ENCODE measurements at places on chromosomes 2 and 18.

DNA sequence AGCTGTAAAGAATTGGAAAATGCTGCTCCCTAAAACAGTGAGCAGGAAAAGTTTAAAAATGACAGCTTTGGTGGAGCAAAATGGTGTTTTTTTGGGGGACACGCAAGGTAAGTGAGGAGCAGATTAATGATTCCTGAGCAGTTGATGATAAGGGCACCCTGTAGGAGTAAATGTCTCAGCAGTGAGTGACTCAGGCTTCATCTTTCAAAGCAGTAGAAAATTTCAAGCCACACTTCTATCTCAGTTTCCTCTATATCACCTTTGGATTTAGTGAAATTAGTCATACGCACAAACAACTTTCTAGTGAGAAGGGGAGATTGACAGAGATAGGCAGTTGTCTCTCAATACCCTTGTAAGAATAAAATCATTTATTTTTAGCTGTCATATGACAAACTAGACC is 709.0 kb upstream of the FAM98A start:
- DNase-seq: no peak

GRCh38 chr2:26911911-26912861 is 58.3 kb upstream of the MAPRE3 start:
- no peak for DNase-seq

DNA sequence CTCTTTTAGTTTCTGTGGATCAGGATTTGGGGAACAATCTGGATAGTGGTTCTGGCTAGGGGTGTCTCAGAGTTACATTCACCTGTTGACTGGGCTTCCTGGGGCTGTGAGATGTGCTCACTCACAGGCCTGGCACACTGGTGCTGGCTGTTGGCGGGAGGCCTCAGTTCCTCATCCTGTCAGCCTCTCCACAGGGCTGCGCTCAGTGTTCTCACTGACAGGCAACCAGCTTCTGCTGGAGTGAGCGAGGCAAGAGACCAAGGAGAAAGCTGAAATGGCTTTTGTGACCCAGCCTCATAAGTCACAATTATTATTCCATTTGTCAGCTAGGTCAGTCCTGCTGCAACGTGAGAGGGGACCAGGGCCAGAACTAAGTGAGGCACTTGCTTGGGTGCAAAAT is 180.6 kb upstream of the GLI2 start:
- no peak for DNase-seq

DNA sequence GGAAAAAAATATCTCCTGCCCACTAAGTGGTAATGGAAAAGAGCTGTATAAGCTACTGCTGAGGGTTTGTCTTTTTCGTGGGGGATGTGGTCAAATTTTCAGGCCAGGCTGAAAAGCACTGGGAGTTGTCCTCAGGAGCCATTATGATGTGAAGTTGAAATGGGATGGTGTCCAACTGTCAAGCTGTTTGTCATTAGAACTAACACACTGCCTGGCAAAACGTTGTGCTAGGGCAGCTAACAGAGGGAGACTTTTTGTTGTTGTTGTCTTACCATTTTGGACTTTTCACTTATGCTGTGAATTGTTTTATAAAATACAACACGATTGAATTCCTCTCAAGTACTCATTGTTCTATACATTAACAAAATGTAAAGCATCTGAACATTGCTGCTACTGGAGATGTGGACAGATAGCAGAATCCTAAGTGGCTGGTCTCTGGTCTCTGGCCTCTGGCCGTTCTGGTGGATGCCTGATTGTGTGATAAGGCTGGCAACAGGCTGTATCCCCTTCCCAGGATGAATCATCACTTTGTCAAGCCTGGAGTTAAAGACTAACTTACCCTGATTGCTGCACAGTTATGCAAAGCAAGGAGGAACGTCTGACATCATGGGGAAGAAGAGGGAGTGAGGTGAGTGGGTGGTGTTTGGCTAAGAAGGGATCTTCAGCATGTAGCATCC is 2.3 kb downstream of the MYO1B start:
- DNase-seq: no peak

- no peak for DNase-seq
Observed at GRCh38 chr2:10738192-10738591, 16.8 kb downstream of the ATP6V1C2 start.

- DNase-seq: no peak
Observed at GRCh38 chr18:76721207-76721996, 101.0 kb upstream of the ZNF236 start.

GRCh38 chr2:158817588-158817987 is 22.5 kb downstream of the DAPL1 start:
- no peak for DNase-seq

DNA sequence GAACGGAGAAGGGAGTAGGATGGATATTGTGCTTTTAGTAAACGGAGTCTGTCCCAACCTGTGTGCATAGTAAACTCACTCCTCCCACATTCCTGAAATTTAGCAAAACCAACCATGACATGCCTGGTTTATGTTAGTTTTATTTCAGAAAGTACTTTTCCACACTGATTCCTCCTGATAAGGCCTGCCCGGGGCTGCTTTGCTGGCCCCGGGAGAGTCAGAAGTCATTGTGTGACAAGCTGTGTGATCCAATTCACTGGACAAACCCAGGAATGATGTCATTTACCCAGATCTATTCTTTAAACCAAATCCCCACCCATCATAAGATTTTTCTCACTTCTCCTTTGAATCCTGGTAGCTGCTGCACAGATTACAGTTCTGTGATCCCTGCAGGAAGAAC is 109.0 kb downstream of the SETBP1 start:
- DNase-seq: no peak

DNA sequence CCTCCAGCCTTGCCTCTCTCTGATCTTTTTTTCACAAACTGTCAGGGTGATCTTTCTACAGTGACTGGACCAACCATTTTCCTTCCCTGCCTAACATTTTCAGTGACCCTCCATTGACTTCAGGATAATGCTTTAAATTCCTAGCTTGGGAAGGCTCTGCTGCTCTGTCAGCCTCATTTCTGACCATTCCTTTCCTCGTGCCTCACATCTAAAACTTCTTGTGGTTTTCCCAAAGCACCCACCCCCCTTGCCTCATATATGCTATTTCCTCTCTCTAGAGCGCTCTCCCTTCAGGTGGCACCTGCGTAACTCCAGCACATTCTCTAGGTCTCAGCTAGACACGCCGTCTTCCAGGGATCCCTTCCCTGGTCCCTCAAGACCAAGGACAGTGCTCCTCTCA is 37.2 kb downstream of the DRC1 start:
- no peak for DNase-seq

GRCh38 chr2:200199005-200199404 is 107.5 kb upstream of the SPATS2L start:
- no peak for DNase-seq

DNA sequence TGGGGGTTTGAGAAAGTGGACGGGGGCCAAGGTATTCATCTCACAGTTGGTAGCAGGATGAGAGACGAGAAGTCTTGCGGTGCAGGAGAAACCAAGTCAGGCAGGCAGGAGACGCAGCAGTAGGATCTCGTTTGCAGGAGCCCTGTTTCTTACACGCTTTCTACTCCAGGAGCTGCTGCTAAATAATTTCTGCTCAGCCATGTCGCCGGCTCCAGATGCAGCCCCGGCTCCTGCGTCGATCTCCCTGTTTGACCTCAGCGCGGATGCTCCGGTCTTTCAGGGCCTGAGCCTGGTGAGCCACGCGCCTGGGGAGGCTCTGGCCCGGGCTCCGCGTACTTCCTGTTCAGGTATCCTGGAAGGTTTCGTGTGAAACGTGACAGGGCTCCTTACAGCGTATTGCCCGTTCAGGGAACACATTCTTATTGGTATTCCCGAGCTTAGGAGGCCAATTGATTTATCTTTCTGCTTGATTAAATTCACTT is 494 bp downstream of the ANKZF1 start:
- DNase-seq: no peak

DNA sequence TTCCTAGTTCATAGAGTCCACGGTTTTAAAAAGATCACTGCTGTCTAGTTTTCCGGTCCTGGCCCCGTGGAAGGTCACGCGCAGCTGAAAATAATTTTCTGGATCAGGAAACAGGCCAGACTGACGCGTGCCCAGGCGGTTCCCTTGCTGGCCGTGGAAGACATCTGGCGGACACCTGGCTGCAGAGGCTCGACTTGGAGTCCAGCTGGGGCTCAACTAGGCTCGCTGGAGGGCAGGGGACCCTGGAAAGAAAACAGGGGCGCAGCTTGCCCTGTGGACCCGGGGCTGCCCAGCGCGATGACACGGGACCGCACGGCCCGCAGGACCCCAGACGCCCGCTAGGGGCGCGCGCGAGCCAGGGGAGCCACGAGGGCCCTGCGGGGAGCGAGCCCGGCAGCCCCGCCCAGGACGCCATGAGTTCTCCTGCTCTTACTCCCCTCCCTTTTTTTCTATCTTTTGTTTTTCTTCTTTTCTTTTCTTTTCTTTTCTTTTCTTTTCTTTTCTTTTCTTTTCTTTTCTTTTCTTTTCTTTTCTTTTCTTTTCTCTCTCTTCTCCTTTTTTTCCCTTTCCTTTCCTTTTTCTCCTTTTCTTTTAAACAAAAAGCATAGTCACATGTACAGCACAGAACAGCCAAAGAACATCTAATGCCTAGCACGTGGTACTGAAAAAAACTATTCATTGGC is 43.2 kb upstream of the UBE2F start:
- no peak for DNase-seq

DNA sequence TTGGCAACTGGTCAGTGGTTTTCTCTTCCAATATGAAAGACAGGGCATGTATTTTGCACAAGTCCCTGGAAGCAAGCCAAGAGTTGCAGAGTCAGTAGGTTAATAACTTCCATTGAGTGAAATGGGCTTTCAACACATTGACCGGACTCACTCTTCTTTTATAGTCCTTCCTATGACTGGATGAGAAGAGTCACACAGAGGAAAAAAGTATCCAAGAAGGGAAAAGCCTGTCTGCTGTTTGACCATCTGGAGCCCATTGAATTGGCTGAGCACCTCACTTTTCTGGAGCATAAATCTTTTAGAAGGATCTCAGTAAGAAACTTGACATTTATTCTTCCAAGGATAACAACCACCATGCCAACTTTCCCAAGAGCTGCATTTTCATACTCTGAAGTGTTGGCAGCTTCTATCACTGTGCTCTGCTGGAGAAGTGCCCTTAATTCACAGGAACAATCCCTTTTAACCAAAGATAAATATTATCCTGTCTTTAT is 45.4 kb downstream of the RASGRP3 start:
- no peak for DNase-seq

DNA sequence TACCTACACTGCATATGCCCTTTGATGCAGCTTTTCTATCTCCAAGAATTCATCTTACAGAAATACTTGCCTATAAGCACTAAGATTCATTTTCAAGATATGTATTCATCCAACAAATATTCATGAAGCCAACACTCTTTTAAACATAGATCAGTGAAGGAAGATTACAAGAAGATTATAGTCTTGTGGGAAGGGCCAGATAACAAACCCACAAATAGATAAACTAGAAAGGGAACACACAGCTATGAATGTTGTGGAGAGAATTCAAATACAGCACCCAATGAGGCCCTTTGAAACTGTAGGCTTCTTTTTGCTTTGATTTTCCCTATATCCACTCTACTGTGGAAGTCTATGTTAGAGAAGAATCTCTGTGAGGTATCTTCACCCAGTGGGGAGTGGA is 186.7 kb upstream of the RBMS1 start:
- no peak for DNase-seq

GRCh38 chr18:23970161-23971096 is 44.1 kb upstream of the TTC39C start:
- DNase-seq: no peak

- no peak for DNase-seq
Observed at GRCh38 chr18:70207181-70207580, 1.7 kb upstream of the RTTN start.

DNA sequence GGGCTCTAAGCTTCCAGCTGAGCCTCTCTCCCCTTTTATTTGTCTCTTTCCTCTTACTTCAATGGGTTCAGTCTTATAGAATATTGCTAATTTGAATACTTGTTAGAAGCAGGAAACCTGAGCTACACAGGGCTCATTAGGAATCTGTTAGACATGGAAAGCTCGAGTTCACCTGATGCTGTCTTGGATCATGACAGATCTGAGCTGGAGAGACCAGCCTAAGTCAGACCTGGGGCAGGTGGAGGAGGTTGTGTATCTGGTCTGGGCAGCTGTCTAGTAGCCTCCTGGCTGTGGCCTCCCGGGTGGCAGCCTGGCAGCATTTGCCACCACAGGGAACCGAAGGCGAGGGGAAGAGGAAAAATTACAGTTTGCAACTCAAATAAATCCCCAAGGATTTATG is 185.9 kb downstream of the ICOS start:
- DNase-seq: no peak

GRCh38 chr2:12742891-12743290 is 26.2 kb downstream of the TRIB2 start:
- DNase-seq: no peak

GRCh38 chr18:32888306-32888705 is 115.5 kb upstream of the KLHL14 start:
- DNase-seq: no peak

DNA sequence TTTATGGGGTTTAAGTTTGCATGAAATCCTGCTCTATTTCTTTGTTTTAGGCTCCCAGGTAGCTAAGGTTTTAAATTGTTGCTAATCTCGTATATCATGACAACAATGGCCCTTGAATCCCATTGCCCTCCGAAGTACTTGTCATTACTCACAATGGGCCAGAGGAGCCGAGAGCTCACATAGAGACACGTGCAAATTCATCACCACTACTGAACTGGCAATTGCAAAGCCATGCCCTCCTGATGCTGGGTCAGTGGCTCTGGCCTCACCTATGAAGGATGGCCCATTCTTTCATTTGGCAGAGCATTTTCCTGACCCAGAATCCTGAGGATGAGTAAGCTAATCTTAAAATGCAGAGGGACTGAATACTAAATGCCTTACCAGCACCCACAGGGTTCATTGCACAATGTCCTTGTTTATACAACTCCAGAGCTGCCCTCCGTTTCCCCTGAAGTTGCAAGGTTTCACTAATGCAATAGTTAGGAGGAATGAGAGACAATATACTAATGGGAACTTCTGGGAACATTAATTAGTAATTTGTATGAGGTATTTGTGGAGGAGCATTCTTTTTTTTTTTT is 71.6 kb upstream of the GAREM1 start:
- no peak for DNase-seq

DNA sequence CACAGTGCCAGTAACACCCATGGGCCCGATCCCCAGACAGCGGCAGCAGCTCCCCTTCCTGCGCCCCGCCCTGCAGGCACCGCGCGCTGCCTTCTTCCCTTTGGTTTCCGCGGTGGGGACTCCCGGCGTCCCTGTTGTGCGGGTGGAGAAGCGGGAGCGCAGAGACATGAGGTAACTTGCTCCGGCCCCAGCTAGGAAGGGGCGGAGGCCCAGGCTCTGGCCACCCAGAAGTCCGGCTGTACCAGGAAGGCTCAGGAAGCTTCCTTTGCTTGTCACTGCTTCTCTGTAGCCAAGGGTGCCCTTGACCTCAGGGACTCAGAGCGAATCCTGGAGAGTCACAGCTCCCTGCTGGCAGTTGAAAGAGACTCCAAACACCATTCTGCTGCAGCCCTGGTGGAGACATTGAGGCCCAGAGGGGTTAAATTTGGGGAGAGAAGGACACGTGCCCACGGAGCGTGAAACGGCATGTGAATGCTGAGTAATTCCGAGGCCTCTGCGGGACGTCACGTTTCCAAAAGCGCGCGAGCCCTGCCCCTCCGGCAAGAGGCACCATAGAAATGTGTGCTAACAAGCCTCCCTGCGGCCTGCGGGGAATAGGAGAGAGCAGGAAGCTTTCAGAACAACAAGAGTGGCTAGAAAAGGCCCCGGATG is 6.7 kb upstream of the ADCY3 start:
- DNase-seq: no peak

- no peak for DNase-seq
Observed at GRCh38 chr18:44107187-44107586, 573.5 kb upstream of the SETBP1 start.

GRCh38 chr2:64675860-64676259 is 22.1 kb upstream of the SERTAD2 start:
- no peak for DNase-seq

GRCh38 chr2:232567721-232568120 is 17.2 kb downstream of the EIF4E2 start:
- no peak for DNase-seq

Data from GM12864 (cell line).